ENCODE measurements at places on chromosomes 7 and 10.

DNA sequence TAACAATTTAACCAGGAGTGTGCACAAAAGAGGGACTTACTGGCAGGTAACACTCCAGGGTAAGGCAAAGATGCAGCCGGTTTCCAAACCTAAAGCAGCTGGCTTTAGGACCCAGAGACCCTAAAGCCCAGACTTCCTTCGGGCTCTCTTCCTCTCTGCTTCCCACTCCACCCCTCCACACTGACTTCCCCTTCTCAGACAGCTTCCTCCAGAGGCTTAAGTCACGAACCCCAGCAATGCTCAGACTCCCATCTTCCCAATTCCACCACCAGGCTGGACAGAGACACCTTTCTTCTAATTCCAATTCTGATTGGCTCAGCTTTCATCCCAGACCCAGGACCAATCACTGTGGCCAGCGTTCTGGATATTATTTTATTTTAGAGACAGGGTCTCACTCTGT lies 24.8 kb downstream of the STYXL1 start:
- no peak for DNase-seq

GRCh38 chr10:131500892-131501291 lies 189.4 kb upstream of the TCERG1L start:
- no peak for DNase-seq

DNA sequence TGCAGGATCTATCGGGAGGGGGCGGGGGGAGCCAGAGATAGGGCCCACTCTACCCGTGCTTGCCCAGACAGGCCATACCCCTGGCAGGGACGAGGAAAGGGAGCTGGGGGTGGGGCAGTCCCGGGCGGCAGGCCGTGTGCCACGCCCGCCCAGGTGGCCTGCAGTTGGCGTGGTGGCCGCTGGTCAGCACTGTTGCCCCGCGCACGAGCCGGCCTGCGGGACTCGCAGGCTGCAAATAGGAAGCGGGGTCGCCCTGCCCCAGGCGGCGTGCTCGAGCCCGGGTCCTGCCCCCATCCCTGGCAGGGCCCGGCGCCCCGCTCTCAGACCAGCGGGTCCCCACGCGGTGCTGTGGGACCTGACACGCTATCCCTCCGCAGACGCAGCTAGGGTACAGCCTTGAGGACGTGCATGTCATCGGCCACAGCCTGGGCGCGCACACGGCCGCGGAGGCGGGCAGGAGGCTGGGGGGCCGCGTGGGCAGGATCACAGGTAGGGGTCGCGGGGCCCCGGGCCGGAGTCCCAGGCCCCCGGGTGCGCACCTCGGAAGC lies 6.7 kb downstream of the PNLIPRP2 start:
- DNase-seq = no peak

DNA sequence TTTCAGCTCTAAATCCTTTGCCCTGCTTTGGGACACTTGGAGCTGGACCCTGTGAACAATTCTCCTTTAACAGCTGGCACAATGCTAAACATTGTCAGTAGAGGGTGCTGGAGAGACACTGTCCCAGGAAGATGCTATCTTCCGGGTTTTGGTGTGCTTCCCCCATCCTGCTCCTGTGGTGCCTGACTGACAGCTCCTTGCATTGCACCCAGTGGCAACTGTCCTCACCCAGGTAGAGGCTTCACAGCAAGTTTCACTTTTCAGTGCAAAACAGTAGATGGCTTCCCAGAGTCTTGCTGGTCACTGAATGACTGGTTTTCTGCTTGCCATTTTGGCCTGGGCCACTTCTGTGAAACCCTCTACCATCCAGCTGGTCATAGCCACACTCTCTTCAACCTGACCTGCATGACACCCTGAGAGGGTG lies 77.3 kb downstream of the CDC14C start:
- no peak for DNase-seq

- no peak for DNase-seq
Observed at GRCh38 chr10:57689596-57690297, 577.9 kb downstream of the IPMK start.

DNA sequence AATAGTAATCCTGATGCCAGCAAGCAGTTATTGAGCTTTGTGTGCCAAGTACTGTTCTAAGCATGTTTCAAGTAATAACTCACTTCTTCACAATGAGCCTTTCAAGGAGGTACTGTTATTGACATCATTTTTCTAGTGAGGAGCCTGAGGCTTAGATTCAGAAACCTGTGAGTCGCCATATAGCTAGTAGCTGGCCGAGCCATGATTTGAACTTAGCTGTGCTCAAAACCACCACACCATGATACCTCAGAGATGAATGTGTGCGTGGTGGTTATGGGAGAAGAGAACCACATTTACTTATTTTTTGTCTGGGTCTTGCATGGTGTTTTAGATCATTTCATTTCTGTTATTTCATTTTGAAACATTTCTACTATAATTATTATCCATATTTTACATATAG lies 578.9 kb downstream of the AUTS2 start:
- DNase-seq = no peak

- DNase-seq = no peak
Observed at GRCh38 chr10:97406064-97406463, 4.9 kb upstream of the RRP12 start.

DNA sequence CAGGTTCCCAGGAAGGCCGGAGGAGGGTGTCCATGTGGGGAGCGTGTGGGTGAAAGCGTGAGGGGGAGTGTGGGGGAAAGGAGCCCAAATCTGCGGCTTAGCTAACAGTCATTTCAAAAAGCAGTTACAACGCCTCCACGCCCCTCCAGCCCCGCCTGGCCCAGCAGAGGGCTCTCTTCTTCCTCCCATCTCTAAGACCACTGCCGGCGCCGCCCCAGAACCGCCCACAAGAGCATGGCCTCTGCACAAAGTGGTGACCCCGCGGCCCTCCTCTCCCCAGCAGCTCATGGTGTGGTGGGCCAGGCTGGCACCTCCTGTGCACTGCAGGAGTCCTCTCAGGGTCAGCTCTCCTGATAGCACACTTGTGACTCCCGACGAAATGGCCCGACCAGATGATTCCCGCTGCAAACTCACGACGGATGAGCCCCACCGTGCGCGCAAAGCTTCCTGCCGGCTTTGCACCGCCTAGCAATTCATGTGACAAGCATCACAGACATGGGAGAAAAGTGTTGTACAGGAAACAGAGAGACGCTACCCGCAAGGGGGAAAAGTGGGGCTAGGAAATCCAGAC lies 12.4 kb upstream of the HUS1 start:
- DNase-seq = peak; percentile 62

- DNase-seq = no peak
Observed at GRCh38 chr10:61618388-61618961, 44.3 kb upstream of the CABCOCO1 start.

DNA sequence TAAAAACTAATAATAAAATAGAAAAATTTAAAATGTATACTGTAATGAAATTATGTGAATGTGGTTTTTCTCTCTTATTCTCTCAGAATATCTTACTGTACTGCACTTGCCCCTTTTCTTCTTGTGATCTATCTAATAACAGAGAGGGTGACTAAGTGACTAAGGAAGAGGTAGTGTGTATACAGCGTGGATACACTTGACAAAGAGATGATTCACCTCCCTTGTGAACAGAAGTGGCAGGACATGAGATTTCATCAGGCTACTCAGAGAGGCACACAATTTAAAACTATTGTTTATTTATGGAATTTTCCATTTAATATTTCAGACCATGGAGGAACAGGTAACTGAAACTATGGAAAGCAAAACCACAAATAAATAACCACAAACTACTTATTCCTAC lies 806.6 kb upstream of the GHITM start:
- no peak for DNase-seq

DNA sequence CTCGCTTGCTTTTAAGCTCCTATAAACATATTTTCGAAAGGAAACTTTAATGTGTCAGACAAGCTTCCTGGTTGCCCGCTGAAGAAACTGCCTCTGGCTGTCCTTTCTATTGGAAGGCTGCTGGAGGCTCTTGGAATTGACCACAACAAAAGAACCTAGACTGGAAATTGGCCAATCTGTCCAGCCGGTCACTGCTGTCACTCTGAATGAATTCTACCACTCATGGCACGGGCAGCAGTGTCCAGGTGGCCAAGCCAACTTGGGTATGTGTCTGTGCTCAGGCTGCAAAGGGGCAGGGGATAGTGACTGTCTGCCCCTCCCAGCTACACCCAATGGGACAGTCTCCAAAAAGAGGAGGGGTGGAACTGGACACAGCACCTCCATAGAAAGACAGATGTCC lies 57.6 kb downstream of the CDH23 start:
- no peak for DNase-seq

- DNase-seq = no peak
Observed at GRCh38 chr7:46198701-46199100, 277.6 kb upstream of the IGFBP3 start.

DNA sequence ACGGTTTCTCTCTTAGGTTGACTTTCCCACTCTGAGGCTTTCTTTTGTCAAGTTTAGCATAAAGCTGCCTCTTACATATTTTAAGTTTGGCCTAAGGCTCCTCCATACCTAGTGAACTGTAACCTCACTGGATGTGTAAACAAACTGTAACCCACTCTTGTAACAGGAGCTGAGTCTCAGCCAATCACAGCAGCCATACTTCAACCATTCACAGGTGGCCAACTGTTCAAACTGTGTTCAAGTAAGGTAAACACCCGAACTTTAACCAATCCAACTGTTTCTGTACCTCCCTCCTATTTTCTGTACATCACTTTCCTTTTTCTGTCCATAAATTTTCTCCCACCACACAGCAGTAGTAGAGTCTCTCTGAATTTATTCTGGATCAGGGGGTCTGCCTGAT lies 7.7 kb upstream of the NRBF2 start:
- DNase-seq = no peak

DNA sequence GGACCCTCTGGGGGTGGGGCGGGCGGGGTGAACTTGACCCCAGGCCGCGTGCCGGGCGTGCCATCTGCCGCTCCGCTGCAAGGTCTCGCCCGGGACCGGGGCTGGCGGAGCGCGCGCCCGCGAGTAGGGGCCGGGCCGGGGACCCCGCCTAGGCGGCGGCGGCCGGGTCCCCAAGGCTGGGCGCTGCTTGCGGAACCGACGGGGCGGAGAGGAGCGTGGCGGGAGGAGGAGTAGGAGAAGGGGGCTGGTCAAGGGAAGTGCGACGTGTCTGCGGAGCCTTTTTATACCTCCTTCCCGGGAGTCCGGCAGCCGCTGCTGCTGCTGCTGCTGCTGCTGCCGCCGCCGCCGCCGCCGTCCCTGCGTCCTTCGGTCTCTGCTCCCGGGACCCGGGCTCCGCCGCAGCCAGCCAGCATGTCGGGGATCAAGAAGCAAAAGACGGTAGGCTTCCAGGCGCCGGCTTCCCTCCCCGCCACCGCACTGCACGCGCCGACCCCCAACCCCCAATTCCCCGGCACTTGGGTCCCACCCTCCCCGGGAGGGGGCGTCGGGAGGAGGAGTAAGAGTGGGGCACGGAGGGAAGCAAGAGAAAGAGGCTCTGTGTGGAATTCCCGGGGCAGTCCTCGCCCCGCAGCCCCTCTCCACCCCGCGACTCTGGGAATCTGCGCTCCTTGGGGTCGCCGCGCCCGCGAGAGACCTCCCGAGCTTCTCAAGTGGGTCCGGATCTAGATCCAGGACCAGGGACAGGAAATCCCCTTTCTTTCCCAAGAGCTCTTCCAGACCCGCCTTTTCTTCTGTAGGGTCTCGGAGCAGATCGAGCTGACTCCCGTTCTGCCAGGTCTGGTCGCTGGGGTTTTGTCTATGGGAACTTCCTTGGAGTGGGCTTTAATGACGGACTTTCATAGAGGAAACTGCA lies at the start of gene PAPSS2:
TSS of gene PAPSS2 (plus strand) at position 308 of the 913 bp plus-strand sequence. CDS start at position 412, 104 bp downstream.
- DNase-seq = no peak

- DNase-seq = no peak
Observed at GRCh38 chr10:45423976-45424499, 50.0 kb downstream of the ALOX5 start.

GRCh38 chr7:50657912-50658311 lies 92.7 kb upstream of the DDC start:
- DNase-seq = no peak

- DNase-seq = no peak
Observed at GRCh38 chr7:89029864-89030263, 234.3 kb upstream of the TEX47 start.

DNA sequence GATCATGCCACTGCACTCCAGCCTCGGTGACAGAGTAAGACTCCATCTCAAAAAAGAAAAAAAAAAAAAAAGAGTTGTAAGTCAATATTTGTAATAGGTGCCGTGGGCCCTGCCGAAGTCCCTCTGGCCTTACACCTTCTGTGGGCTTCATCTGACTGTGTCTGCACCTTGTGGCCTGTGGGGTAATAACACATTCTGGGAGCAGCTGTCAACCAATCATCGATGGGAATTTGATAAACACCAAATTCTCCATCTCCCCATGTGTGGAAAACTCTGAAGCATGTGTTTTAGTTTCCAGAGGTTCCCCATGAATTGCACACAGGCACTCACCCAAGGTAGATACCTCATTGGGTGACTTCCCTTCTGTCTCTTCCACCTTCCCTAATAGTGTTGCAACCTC lies 10.8 kb downstream of the ZNF394 start:
- DNase-seq = no peak

DNA sequence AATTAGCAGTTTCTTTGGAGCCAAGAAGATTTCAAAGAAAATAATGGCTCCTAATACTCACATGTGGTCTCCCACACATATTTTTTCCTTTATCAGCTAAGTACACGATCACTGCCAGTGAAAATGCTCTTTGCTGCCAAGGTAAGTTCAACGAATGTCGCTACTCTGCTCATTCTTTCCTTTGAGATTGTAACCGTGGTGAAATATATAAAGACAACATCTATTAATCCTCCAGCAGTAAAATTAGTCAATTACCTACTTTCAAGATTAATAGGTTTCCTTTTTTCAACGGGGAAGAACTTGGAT lies 672.2 kb downstream of the GATA3 start:
- no peak for DNase-seq

DNA sequence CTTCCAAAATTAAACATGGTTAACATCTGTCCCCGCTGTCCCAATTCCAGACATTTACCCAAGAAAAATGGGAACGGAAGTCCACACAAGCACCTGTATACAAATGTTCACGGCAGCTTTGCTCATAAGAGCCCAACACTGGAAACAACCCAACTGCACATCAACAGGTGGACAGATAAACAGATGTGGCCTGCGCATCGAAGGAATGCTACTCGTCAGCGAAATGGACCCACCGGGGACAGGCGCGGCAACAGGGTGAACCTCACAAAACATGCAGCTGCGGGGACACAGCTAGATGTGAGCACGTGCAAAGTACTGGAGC lies 20.9 kb downstream of the GPR146 start:
- no peak for DNase-seq

DNA sequence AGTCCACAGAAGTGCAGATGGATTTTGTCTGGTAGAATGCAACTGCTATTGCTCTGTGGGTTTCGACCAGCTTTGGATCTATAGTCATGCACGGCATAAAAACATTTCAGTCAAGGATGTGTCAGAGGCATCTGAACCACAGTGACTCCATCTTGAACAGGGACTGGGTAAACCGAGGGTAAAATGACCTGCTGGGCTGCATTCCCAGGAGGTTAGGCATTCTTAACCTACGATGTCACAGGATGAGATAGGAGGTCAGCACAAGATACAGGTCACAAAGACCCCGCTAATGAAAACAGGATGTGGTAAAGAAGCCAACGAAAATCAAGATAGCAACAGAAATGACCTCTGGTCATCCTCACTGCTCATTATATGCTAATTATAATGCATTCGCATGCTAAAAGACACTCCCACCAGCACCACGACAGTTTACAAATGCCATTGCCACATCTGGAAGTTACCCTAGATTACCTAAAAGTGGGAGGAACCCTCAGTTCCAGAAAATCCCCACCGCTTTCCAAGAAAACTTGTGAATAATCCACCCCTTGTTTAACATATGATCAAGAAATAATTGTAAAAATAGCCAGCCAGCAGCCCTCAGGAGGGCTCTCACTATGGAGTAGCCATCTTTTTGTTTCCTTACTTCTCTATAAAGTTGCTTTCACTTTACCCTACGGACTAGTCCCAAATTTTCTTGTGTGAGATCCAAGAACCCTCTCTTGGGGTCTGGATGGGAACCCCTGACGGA lies 50.7 kb upstream of the CPXM2 start:
- DNase-seq = no peak
